Psoas muscle (tissue), 8 donors: ENCODE measurements at places on chromosomes 6 and 20. TPM values are rescaled to one million over a fixed set of nuclear protein-coding genes. Genes with fewer than 3 reads are reported as not detected.

The TAAR5 gene
- not detected for total RNA-seq

The PNRC1 gene
- total RNA-seq: 429 TPM

The PRDM13 gene
- not detected for total RNA-seq

The NKX2-4 gene
- not detected for total RNA-seq

The BEND3 gene
- 3.8 TPM for total RNA-seq

The C6orf141 gene
- total RNA-seq: 0.28 TPM

The MACROD2 gene
- total RNA-seq: 2.5 TPM

The OR2B6 gene
- total RNA-seq: not detected

The OR10C1 gene
- total RNA-seq: not detected

The DBNDD2 gene
- total RNA-seq: 150 TPM

The GJA10 gene
- total RNA-seq: not detected

The LHFPL5 gene
- not detected for total RNA-seq

The HLA-DQB1 gene
- 5.4 TPM for total RNA-seq

The C6orf132 gene
- total RNA-seq: 0.18 TPM

The PRR18 gene
- not detected for total RNA-seq

The CLIC5 gene
- 166 TPM for total RNA-seq

The SMLR1 gene
- total RNA-seq: not detected

The ZSWIM3 gene
- 1.5 TPM for total RNA-seq

The SCUBE3 gene
- total RNA-seq: not detected

The BCAS4 gene
- total RNA-seq: 1.9 TPM

The FOXQ1 gene
- total RNA-seq: not detected

The CLVS2 gene
- 0.08 TPM for total RNA-seq

The ACTR5 gene
- total RNA-seq: 3.8 TPM

The GTF3C6 gene
- 143 TPM for total RNA-seq

The VSTM2L gene
- total RNA-seq: 0.92 TPM

The OR2H2 gene
- not detected for total RNA-seq

The TRIM10 gene
- total RNA-seq: not detected

The DYNLT1 gene
- 146 TPM for total RNA-seq

The SLC52A3 gene
- 0.88 TPM for total RNA-seq

The ITCH gene
- total RNA-seq: 42.4 TPM

The GLYATL3 gene
- not detected for total RNA-seq

The RHAG gene
- not detected for total RNA-seq

The DEFB132 gene
- not detected for total RNA-seq

The SRC gene
- 1.4 TPM for total RNA-seq

The NRN1 gene
- total RNA-seq: 5.4 TPM

The FGD2 gene
- 4.0 TPM for total RNA-seq

The MLIP gene
- 140 TPM for total RNA-seq

The PLA2G7 gene
- 0.66 TPM for total RNA-seq

The HSD17B8 gene
- 5.3 TPM for total RNA-seq

The CLDN20 gene
- total RNA-seq: not detected

The ZNF391 gene
- total RNA-seq: 0.32 TPM

The MCCD1 gene
- not detected for total RNA-seq

The CFB gene
- total RNA-seq: 5.8 TPM

The TASP1 gene
- total RNA-seq: 4.8 TPM

The FOXP4 gene
- 8.3 TPM for total RNA-seq

The RAET1E gene
- 1.4 TPM for total RNA-seq

The ADGRF5 gene
- 18.7 TPM for total RNA-seq

The SPATA2 gene
- 13.5 TPM for total RNA-seq
